ENCODE measurements at places on chromosomes 2 and 18.

DNA sequence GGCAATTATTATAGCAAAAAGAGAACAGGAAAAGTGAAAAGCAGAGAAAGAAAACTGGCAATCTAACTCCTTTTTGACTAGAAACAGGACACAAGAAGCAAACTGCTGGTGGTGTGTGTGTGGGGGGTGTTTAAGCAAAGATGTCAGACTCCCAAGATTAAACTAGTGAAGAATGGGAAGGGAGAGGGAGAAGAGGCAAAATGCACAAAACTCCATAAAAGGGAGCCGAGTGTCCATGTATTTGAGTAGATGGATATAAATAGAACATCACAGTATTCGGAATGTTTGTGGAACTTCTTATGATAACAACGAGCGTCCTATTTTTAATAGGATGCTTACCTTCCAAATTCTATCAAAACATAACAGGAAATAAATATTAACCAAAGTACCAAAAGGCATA is 179.8 kb upstream of the TRIB2 start:
- no peak for DNase-seq

DNA sequence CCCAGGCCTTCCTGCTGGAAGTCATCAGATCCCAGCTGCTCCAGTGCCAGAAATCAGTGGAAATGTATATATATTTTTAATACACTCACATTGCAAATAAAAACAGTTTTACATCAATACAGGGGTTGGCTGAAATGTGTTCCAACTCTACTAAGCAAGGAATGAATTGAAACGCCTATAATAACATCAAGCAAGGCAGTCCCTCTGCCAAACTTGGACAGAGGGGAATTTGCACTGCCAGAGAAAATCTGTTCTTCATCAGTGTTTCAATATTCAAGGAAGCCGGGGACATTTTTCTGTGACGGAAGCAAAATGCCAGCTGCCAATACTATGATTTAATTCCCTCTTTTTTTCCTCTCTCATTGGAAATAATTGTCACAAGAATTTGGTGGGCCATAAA is 335.3 kb downstream of the TNS1 start:
- DNase-seq = no peak

- no peak for DNase-seq
Observed at GRCh38 chr2:99317161-99317872, 16.3 kb upstream of the LYG1 start.

DNA sequence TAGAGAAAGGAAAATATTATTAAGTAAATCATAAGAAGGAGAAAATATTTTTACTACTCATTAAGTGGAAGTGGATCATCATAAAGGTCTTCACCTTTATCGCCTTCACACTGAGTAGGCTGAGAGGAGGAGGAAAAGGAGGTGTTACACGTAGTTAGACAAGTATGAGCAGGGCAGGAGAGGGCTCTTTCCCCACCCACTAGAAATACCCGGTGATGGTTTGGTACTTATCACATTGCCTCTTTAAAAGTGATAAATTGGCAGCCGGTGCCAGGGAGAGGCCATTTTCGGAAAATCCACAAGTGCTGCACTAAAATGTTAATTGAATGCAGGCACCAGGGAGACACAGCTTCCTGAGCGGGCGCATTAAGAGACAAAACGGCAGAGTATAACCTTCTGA is 598.7 kb upstream of the SOX11 start:
- no peak for DNase-seq

GRCh38 chr2:61905372-61906185 is at the start of gene COMMD1:
Gene COMMD1 (plus strand): TSS chr2:61905674. CDS start chr2:61905679, 5 bp downstream.
- peak; percentile 66 for DNase-seq

- DNase-seq = no peak
Observed at GRCh38 chr2:191166756-191167445, 16.1 kb upstream of the STAT4 start.

- DNase-seq = no peak
Observed at GRCh38 chr18:12606592-12607315, 51.2 kb downstream of the SPIRE1 start.

DNA sequence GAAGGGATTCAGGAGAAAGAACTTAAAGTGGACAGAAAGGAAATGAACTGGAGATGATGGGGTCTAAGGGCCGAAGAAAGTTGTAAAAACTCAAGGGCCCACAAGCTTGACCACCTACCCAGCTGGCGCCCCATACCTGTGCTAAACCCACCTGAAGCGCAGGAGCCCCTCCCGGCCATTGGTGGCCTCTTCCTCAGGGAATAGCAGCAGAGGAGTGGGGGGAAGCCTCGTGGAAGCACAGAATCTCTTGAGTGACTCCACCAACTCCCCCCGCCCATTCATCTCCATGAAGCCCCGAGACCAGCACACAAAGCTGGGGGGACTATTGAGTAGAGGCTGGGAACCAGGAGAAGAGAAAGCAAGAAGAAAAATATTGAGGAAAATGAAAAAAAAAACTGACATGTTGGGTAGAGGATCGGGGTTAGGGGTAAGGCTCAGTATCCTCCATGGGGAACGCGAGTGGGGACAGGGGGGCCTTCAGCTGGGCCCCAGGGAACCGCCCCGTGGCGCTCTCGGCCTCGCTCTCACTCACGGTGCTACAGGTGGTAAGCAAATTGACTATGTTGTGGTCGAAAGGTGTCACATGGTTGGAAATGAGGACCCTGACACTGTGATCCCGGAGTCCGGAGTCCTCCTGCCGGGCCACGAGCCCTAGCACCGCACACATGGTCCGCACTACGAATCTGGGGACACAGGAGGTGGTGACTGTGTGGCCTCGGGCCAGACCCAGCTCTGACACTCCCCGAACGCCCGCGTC is 728 bp downstream of the AUP1 start:
- DNase-seq = no peak

GRCh38 chr2:108124736-108125495 is 114.9 kb upstream of the SULT1C3 start:
- DNase-seq = no peak

GRCh38 chr2:136238286-136239078 is 120.5 kb upstream of the CXCR4 start:
- no peak for DNase-seq

GRCh38 chr2:102619414-102620319 is at the start of gene SLC9A2:
Gene SLC9A2 (plus strand): TSS chr2:102619553. CDS start chr2:102619849, 296 bp downstream.
- no peak for DNase-seq

All from stimulated activated CD8-positive, alpha-beta memory T cell treated with anti-CD3 and anti-CD28 coated beads, Interleukin-15, amount 100 ng/mL, for 24 hours (primary cell).